ENCODE measurements at places on chromosomes 12 and 14.

- no peak for DNase-seq
Measured at GRCh38 chr12:27000961-27001360, 13.2 kb downstream of the TM7SF3 start.

GRCh38 chr12:11897923-11898322 is 172.8 kb upstream of the BCL2L14 start:
- no peak for DNase-seq

DNA sequence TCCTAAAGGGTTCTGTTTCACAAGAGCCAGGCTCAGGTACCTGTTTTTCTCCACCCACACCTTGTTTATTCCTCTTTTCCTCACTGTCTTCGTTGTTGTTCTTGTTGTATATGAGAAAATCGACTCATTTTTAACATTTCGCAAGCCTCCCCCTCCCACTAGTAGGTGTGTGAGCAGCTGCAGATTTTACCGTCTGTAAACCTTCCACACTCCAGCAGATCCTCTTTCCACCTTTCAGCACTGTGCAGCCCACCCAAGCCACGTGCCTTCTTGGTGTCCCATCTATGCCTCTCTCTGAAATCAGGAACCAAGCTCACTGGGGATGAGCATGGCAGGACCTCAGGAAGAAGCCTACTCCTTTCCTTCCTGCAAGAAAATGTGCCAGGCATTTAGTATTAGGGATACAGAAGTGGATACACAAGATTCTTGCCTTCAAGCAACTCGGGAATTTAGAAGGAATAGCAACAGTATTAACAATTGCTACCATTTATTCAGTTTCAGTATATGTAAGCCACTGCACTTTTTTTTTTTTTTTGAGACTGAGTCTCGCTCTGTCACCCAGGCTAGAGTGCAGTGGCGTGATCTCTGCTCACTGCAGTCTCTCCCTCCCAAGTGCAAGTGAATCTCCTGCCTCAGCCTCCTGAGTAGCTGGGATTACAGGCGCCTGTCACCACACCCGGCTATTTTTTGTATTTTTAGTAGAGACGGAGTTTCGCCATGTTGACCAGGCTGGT is 113.6 kb downstream of the CHST11 start:
- no peak for DNase-seq

DNA sequence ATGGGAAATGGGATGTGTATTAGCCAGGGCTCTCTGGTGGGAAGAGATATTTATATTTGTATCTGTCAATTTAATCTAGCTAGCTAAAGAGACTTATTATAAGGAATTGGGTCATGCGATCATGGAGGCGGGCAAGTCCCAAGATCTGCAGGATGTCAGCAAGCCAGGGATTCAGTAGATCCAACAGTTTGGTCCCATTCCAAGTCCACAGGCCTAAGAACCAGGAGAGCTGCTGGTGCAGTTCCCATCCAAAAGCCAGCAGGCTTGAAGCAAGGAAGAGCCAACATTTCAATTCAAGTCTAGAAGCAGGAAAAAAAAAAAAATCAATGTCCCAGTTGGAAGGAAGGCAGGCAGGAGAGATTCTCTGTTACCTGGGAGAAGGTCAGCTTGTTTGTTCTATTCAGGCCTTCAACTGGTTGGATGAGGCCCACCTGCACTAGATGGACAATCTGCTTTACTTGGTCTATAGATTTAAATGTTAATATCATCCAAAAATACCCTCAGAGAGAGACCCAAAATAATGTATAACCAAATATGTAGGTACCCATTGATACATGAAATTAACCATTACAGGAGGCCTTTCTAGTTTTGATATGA is 60.7 kb upstream of the BCAT1 start:
- no peak for DNase-seq

- no peak for DNase-seq
Measured at GRCh38 chr14:71711619-71712018, 220.6 kb upstream of the RGS6 start.

DNA sequence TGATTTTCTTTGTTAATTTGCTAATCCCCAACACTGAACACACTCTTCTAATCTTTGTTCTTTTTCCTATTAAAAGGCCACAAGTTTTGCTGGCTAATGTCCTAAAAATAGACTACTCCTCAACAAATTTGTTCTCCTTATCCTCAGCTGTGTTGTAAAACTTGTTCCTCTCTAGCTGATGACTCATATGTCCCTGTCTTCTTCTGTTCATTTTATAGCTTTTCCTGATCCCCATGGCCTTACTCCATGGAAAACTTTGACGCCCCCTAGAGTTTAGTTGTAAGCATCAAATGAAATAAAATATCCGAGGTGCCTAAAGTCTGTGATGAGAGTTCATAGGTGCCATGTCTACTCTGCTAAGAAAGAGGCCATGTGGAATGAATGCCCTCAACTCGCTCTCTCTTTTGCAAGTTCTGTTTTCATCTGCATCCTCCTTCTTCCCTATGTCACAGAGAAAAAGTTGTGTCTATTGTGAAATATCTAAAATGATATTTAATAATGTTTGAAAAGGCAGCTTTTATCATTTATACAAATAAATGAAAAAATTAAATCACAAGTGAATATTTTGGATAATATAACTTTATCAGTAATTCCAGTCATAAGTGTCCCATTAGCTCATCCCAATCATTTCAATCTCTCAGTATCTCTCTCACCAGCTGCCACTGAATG is 237.9 kb downstream of the IPO8 start:
- no peak for DNase-seq

- no peak for DNase-seq
Measured at GRCh38 chr14:36477266-36477665, 42.8 kb downstream of the NKX2-1 start.

DNA sequence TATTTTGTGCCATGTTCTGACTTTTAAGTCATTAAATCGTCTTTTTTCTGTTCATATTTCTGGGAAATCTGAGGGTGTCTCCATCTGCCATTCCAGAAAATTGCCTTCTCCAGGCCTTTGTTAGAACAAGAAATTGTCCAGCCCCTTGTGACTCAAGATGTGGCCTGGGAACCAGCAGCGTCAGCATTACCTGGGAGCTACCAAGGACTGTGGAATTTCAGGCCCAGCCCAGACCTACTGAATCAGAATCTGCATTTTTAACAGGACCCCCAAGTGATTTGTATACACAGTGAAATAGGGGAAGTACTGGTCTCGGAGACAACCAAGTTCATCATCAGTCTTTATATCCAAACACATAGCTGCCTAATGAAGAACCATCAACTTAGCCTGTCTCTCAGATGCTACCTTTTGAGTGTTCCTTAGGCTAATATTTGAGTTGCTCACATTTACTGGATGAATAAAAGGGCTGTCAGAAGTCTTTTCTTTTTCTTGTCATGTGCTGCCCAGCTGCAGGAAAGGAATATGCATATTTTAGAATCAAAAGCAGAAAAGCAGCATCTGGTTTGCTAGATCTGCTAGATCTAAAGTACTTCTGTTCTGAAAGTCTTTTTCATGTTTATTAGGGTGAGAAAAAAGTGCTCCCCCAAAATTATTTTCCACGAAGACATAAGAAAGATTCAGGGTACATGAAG is 21.2 kb downstream of the GPHB5 start:
- no peak for DNase-seq

GRCh38 chr12:14272956-14273912 is 92.2 kb upstream of the ATF7IP start:
- DNase-seq: no peak

GRCh38 chr12:44626883-44627282 is 249.2 kb downstream of the NELL2 start:
- no peak for DNase-seq

DNA sequence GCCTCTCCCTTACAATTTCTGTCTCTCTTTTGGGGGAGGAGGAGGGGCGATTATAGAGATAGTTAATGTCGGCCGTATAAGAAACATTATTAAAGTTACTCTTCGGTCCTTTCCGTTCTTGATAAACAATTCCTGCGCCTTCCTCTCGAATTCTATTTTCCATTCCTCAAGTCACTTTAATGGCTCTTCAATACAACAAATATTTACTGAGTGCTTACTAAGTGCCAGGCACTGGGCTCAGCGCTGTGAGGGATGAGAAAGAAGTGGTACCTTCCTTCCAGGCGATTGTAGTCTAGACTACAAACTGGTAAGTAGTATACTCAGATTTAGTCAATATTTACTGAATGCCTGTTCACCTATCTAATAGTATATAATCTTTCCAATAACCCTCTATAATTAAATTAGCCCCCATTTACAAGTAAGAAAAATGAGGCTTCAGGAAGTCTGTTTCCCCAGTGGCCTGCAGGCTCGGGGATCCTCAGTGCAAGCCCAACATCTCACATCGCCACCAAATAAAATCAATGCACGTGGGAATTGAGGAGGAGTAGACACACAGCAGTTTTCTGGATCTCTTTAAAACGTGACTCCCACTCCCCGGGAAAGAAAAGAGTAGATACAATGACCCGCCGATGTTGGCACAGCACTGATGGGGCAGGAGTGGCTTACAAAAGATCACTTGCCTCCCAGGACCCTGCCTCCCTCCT is 589 bp upstream of the ZNF219 start:
- DNase-seq: no peak

DNA sequence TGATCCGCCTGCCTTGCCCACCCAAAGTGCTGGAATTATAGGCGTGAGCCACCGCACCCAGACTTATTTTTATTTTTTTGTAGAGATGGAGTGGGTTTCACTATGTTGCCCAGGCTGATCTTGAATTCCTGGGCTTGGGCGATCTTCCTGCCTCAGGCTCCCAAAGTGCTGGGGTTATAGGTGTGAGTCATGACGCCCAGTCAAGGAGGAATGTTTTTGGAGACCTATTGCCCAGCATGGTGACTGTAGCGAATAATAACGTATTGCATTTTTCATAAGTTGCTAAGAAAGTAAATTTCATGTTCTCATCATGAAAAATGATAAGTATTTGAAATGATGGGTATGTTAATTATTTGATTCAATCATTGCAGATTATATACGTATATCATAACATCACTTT is 46.5 kb downstream of the TEAD4 start:
- no peak for DNase-seq

GRCh38 chr12:3727877-3728632 is 24.9 kb downstream of the CRACR2A start:
- DNase-seq: peak; percentile 50

DNA sequence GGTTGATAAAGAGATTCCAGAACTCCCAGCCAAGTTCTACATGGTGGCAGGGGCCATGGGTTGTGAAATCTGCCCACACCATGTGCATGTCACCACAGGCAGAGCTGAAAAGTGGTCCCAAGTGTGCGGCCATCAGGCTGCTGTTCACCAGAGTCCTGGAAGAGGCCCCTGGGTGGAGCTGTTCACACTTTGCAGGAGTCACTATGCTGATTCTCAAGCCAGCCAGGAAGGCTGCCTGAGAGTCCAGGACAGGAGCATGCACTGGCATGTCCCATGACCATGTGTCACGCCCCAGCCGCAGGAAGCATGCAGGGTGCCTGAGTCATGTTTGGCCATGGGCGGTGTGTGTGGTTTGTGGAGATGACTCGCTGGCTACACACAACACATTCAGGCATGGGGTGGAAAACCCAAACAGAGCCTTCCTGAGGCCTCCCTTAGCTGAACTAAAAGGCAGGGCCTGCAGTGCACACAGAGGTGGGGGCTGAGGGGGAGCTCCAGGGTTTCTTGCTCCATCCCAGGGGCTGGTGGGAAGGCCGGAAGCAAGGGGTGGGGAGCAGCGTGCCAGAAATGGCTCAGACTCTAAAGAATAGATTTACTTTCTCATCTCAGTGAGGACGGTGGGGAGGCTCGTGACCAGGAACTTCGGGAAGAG is 19.4 kb downstream of the ABCB9 start:
- peak; percentile 68 for DNase-seq

DNA sequence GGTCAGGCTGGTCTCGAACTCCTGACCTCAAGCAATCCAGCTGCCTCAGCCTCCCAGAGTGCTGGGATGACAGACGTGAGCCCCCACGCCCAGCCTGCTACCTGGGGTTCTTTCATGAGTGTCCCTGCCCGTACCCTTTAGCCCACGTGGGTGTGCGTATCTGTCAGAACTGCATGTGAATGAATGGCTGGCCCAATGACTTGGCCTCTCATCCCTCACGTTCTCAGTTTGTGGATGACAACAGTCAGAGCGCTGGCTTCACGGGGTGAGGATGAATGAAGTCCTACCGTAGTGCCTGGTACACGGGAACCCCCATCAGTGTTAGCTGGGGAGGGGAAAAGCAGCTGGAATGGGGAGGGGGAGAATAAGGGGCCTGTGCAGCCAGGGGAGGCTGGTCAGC is 16.1 kb upstream of the ZDHHC22 start:
- no peak for DNase-seq

- no peak for DNase-seq
Measured at GRCh38 chr12:46457958-46458357, 85.4 kb upstream of the SLC38A2 start.

GRCh38 chr12:5391653-5392052 is 40.3 kb upstream of the NTF3 start:
- no peak for DNase-seq

GRCh38 chr12:29133181-29133580 is 15.9 kb upstream of the FAR2 start:
- no peak for DNase-seq

DNA sequence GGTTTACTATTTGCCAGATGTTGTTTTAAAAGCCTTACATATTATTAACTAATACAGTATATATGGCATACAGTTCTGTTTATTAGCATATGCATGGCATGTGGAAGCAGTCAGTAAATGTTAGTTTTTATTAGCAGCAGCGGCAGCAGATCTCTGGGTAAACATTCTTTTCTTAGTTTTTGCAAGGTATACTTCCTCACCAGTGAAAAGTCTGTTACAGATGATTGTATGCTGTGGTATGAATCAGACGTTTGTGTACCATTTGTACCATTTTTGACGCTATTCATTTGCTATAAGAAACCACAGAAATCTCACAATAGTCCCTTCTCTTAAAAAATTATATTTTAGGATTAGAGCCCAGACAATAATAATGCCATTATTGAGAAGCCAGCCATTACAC is 17.8 kb downstream of the STK38L start:
- no peak for DNase-seq

GRCh38 chr12:122870867-122871664 is 24.9 kb downstream of the VPS37B start:
- no peak for DNase-seq

GRCh38 chr14:55607386-55607785 is 27.4 kb downstream of the KTN1 start:
- no peak for DNase-seq

GRCh38 chr12:56980268-56980667 is 22.9 kb upstream of the RDH16 start:
- no peak for DNase-seq

DNA sequence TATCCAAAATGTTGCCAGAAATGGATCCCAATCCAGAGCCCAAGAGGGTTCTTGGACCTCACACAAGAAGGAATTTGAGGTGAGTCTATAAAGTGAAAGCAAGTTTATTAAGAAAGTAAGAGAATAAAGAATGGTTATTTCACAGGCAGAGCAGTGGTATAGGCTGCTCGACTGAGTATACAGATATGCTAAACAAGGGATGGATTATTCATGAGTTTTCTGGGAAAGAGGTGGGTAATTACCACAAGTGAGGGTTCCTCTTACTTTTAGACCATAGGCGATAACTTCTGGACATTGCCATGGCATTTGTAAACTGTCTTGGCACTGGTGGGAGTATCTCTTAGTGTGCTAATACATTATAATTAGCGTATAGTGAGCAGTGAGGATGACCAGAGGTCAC is 73.6 kb downstream of the ETNK1 start:
- DNase-seq: no peak

- no peak for DNase-seq
Measured at GRCh38 chr12:597926-598568, 65.2 kb downstream of the NINJ2 start.

GRCh38 chr14:77965919-77966435 is 166.1 kb downstream of the ADCK1 start:
- no peak for DNase-seq

All from activated gamma-delta T cell treated with Interleukin-2 at 50 U/mL for 16 hours (primary cell).